ENCODE measurements at places on chromosomes 7 and 10.

DNA sequence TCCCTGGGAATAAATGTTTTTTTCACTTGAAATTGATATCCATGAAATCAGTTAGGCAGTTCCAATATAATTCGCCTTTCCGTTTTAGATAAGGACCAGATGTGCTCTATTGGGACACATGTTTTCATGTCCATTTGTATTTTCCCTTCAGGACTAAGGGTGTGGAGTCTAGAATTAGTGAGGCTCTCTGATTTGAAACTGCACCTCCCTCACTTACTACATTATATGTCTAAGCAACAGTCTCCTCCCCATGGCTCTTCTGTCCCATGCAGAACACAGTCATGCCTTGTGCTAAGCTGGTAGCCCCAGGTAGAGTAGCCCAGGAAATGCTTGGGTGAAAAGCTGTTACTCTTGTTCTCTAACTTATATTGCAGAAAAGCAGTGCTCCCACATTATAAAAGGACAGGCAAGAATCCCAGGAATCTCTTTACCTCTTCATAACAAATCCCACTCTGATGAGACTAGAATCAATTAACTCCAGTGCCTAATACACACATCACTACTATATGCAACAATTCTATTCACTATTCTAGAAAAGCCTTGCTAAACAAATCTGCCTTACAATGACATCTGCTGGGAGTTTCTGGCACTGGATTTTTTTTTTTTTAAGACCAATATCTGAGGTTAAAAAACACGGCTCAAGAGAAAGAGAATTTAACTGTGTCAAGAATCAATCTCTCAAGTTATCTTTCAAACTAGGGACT is 293.9 kb downstream of the SNX13 start:
- no peak for DNase-seq

DNA sequence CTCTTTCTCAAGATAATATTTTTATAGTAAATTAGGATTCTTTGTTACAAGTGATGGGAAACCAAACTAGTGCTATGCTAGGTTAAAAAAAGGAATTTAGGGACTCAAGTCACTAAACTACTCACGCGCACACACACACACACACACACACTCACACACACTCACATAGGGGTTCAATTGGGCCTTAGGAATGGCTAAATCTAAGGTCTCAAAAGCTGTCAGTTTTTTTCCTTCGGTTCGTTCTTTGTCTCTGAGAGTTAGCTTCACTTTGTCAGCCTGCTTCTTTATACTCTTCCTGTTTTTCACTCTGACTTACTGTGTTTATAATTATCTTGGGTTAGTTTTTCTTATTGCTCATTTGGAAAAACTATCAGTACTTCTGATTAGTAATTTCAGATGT is 138.9 kb downstream of the ADK start:
- no peak for DNase-seq

DNA sequence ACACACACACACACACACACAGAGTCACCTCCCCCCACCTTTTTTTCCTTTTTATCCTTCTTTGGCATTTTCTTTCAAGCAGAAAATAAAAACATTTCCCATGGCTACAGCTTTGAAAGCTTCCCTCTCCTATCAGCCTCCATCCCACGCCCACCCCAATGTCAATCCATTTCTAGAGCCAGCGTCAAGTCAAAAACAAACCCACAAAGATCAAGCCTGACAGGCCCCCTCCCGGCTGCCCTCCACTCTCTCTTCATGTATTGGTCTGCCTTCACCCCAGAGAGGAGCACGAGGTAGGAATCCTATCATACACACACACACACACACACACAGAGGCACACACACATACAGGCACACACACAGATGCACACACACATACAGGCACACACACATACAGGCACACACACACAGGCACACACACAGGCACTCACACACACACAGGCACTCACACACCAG is 8.0 kb upstream of the TNRC18 start:
- peak; percentile 13 for DNase-seq

DNA sequence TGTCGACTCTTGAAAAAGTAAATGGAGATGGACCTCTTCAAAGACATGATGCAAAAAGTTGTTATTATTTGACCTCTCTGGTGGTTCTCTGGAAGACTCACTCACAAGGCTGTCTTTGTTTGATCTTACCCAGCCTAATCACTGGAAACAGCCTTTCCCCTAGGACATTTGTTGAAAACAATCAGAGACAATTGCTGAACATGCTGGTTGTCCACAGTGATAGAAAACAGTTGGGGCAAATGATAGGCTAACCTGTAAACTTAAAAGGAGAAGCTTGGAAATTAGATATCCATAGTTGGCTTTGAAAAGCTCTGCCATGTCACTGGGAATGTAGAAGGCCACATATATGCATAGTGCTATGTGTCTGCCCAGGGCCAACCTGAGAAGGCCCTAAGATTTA is 22.9 kb upstream of the TES start:
- no peak for DNase-seq

GRCh38 chr10:102133373-102134195 is 744 bp downstream of the PPRC1 start:
- DNase-seq = peak; percentile 29

GRCh38 chr10:63504145-63504881 is 16.9 kb upstream of the REEP3 start:
- no peak for DNase-seq

- DNase-seq = no peak
Observed at GRCh38 chr7:146805082-146805481, 688.5 kb downstream of the CNTNAP2 start.

- no peak for DNase-seq
Observed at GRCh38 chr7:48471196-48471595, 299.9 kb downstream of the ABCA13 start.

DNA sequence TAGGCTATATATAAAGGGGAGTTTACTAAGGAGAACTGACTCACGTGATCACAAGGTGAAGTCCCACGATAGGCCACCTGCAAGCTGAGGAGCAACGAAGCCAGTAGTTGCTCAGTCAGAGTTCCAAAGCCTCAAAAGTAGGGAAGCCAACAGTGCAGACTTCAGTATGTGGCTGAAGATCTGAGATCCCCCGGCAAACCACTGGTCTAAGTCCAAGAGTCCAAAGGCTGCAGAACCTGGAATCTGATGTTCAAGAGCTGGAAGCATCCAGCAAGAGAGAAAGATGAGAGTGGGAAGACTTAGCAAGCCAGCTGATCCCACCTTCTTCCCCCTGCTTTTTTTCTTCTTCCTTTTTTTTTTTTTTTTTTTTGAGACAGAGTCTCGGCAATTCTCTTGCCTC is 27.0 kb upstream of the GSDME start:
- DNase-seq = no peak

DNA sequence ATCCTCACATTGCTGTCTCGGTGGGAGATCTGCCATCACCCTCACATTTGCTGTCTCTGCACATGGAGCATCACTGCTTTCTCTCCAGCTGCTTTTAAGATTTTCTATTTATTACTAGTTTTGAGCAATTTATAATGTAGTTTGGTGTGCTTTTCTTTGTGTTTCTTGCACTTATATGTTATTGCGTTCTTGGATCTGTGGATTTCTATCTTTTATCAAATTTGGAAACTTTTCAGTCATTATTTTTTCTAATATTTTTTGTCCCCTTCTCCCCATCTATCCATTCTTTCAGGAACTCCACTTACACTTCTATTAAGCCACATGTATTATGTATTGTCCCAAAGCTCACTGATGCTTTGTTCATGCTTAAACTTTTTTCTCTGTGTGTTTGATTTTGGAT is 108.9 kb downstream of the FOXL3 start:
- DNase-seq = no peak

DNA sequence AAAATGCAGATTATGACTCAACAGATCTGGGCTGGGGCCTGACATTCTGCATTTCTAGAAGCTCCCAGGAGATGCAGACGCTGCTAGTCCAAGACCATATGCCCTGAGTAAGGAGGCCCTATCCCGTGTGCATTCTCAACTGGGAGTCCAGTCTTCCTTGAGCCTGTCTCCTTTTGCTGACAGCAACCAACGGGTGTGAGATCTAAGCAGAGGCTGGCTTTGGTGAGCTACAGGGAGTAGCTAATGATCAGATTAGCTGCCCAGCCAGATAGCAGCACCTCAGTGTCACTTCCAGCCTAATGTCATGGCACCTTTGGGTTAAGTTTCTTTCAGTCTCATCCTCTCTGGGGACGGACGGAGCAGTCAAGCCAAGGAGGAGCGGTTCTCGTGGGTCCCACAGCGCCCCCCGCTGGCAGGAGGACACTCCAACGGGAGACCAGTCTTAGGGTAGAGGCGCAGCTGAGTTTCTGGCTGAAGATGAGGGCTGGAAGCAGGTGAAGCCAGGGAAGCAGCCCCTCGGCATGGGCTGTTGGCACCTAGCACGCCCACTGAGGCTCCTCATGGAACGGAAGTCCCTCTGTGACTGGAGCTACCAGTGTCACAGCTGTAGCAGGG is 154.0 kb downstream of the CCDC3 start:
- DNase-seq = no peak

DNA sequence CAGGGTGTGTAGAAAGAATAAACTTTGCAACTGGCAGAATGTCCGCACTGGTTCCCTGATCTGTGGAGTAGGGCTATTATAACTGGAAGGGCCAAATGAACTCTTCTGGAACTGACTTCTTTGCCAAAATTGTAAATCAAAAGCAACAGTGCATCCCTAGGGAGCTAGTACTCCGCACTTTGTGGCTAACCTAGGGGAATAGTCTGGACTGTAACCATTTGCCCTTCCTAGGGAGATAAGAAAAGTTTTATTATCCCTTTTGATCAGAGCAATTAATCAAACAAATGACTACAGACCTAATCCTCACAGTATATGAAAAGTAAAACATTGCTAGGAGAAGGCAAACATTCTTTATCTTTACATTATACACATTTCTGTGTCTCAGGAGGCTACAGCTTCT is 45.5 kb upstream of the STEAP1B start:
- DNase-seq = no peak

DNA sequence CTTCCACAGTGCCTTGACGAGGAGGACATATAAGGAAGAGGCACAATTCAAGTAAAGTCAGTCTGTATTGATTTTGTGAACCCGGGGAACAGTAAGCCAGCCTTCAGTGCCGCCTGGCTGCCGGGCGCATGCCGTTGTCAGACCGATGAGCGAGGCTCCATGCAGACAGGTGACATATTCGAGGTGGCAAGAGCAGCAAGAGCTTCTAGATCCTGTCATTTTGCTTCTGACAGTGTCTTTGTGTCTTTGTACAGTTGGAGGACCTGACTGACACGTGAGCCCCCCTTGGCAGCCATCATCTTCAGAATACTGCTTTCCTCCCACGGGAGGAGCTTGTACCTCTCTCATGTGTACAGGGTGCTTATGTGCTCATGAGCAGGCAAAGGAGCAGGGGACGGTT is 387.5 kb upstream of the GALNT17 start:
- DNase-seq = no peak

DNA sequence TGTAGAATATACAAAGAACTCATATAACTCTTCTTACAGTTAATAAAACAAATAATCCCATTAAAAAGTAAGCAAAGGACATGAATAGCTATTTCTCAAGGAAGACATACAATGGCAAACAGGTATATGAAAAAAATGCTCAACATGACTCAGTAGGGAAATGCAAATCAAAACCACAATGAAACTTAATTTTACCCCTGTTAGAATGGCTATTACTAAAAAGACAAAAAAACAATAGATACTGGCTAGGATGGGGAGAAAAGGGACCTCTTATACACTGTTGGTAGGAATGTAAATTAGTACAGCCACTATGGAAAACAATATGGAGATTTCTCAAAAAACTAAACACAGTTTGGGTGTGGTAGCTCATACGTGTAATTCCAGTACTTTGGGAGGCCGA is 37.8 kb downstream of the HERPUD2 start:
- DNase-seq = no peak

DNA sequence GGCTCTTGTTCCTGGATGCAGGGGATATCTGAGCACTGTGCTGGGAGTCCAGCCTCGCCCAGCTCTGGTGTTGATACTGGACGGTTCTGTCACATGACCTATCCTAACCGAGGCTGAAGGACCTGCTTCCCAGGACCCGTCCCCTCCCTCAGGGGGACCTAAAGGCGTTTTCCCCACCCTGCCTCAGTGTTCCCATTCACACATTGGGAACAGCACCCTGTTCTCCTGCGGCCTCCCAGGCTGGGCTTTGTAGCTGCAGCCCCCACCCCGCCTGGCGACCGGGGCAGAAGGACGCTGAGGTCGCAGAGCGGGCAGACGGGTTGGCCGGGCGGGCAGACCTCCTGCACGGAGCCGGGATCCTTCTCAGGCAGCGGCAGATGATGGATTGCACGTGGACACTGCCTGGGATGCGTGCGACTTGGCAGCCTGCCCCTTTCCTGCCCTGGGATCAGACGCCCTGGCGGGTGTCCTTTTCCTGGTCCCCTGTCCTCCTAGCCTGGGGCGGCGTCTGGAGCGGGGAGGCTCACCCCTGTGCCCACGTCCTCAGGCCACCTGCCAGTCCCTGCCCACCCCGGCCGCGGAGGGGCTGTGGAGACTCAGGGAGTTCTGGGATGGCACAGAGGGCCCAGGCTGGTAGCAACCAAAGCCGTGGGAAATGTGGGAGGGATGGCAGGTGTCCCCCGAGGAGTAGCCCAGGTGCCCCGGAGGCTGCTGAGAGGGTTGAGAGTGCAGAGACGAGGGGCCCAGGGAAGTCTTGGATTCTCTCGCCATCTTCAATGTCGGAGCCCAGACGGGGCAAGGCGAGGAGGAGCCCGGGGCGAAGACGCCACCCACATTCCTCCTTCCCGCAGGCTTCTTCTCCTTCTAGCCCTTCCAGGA is 17.2 kb upstream of the PSMG3 start:
- no peak for DNase-seq

DNA sequence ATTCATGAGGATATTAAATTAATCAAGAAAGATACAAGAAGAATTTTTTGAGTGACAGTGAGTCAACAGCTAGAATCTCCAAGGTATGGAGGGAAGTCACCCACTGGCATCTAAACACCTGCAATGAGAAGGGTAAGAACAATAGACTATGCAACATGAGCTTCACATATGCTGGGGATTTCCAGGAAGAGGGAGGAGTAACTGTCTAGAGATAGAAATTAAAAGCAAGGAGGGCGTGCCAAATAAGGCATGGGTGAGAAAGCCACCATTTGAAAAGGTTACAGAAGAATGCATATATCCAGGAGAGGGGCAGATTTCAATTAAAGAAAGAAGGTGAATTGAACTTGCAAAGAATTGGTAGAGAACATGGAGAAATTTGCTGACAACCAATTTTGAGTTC is 365.7 kb downstream of the GPR37 start:
- DNase-seq = no peak

GRCh38 chr7:106152313-106152665 is 40.2 kb upstream of the SYPL1 start:
- DNase-seq = no peak
